ENCODE measurements at places on chromosomes 11 and 22.
A peak's percentile ranks its signal among the peaks of the same experiment; 100 is the strongest.

DNA sequence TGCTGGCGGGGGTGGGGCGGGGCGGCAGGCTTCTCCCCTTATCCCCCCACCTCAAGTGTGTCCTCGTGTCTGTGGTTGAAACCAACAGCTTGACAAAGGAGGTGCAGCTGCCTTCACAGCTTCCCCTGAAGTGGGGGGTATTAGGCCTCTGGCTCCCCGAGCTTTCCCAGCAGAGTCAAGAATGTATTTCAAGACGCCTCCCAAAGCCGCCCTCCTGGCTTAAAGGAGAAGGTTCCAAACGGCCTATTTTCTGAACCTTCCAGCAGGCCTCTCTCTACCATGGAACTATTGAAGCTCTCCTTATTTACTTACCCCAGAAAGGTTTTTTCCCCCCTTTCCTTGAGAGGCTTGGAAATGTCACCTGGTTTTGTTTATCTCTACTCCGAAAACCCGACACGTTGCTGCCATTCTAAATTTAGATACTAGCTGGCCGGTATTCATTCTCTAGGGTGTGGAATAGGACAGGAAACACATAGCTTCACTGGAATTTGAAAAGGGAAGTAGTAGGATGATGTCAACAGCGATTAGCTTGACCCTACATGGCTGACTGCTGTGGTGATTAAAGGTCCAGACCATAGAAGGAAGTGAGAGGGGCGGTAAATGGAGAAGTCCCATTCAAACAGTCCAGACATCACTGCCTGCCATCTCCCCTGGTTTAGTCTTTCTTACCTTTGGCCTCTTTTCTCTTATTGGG is 671 bp upstream of the PICALM start:
- DNase-seq, result no peak

DNA sequence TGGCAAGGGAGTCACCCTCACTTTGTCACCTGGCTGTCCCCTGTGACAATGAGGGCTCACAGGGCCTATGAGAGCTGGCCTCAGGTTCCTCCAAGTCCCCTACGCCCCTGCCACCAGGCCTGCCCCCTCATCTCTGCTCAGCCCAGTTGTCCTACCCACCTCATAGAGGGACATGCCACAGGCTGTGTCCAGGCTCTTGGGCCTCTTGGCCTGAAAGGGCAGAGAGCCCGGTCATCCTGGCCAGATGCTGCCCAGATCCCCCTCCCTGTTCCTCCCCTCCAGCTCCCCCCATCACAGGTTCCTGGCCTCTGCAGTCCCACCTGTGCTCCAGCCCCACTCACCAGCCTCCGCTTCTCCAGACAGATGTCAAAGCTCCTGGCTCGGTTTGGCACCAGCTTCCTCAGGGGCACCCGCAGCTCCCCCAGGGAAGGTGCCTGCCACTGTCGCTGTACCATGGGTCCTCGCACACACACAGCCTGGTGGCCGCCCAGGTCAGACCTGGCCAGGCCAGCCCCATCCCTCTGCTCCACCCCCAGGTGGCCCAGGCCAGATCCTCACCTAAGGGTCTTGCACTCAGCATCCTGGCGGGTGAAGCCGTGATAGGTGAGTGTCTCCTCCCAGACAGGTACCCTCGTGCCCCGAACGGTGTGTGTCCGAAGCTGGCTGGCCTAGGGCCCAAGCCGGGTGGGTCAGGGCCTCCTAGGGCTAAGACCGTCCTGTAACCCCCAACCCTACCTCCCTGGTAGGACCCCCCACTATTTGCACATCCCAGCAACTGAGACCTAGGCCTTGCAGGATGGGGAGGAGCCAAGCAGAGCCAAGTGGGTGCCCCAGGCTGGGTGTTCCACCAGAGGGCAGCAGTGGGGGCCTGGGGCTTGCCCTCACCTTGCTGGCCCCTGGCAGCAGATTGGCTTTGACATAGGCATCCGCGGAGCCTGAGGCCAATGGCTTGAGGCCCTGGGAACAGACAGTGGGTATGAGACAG is 8.3 kb downstream of the NDUFV1 start:
- DNase-seq, result peak; percentile 34

- no peak for DNase-seq
Observed at GRCh38 chr11:84855508-84856245, 771.5 kb downstream of the DLG2 start.

- no peak for DNase-seq
Observed at GRCh38 chr22:24466716-24467328, 28.3 kb upstream of the UPB1 start.

DNA sequence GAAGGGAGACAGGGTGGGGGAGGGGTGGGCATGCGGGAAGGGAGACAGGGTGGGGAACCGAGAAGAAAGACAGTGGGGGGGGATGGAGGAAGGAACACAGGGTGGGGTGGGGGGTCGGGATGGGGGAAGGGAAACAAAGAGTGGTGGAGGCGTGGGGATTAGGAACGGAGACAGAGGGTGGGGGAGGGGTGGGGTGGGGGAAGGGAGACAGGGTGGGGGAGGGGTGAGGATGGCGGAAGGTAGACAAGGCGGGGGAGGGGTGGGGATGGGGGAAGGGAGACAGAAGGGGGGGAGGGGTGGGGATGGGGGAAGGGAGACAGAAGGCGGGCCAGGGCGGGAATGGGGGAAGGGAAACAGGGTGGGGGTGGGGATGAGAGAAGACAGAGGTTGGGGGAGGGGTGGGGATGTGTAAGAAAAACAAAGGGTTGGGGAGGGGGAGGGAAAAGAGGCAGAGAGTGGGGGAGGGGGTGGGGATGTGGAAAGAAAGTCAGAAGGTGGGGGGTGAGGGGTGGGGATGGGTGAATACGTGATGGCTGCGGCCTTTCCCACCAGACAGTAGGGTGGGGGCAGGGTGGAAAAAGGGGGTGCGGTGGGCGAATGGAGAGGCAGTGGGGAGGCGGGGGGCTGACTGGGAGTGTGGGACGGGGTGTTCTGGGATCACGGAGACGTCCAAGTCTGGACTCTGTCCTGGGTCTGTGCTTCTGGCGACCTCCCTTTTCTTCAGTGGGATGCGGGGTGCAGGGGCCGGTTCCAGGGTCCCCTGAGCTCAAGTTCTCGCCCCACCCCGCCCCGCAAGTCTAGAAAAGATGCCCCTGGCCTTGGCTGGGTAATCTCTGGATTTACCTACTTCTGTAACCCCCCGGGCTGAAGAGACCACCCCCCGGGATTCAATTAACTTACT is 744 bp downstream of the PRAME start:
- no peak for DNase-seq

DNA sequence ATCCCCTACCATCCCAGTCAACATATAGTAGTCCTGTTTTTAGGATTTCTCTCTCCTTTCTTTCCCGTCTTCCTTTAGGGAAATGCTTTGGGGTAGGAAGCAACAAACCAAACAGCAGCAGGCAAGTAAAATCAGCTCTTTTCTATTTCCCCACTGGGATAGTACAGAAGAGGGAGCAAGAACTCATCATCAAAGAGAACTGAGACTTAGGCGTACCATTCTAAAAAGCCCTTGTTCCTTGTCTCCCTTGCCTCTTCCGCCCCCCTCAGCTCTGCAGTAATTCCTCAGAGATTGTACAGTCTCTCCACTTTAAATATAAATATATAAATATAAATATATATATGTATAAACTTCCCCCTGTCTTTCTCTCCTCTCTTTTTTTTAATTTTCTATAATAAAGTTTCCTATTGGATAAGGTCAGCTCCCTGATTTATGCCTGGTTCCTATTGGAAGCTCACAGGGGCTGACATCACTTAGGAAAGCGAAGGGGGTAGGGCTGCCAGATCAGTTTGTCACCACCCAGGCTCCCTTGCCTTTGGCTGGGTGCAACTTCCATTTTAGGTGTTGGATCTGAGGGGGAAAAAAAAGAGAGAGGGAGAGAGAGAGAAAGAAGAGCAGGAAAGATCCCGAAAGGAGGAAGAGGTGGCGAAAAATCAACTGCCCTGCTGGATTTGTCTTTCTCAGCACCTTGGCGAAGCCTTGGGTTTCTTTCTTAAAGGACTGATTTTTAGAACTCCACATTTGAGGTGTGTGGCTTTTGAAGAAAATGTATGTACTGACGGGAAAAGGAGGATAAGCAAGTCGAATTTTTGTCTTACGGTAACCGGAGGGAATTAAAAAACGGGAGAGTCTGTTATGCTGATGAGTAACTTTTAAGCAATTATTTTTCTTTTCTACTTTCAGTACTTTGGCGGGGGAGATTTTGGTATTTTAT is at the start of gene CTNND1:
Gene CTNND1 (plus strand): TSS at position 502 of the 934 bp plus-strand sequence. CDS start 29,677 bp downstream, outside the sequence.
- no peak for DNase-seq

- no peak for DNase-seq
Observed at GRCh38 chr22:28736301-28737155, 5.1 kb downstream of the CHEK2 start.

- no peak for DNase-seq
Observed at GRCh38 chr11:110522471-110522870, 92.7 kb downstream of the FDX1 start.

GRCh38 chr11:102791271-102792036 is 6.5 kb downstream of the MMP1 start:
- no peak for DNase-seq

DNA sequence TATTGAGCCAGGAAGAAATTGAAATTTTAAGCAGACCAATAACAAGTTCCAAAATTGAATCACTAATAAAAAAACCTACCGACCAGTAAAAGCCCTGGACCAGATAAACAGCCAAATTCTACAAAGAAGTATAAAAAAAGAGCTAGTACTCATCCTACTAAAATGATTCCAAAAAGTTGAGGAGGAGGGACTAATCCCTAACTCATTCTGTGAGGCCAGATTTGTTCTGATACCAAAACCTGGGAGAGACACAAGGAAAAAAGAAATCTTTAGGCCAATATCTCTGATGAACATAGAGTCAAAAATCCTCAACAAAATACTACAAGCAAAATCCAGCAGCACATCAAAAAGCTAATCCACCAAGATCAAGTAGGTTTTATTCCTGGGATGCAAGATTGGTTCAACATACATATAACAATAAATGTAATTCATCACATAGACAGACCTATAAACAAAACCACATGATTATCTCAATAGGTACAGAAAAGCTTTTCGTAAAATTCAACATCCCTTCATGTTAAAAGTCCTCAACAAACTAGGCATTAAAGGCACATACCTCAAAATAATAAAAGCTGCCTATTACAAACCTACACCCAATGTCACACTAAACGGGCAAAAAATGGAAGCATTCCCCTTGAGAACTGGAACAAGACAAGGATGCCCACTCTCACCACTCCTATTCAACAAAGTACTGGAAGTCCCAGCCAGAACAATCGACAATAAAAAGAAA is 13.1 kb downstream of the OR52A5 start:
- no peak for DNase-seq

DNA sequence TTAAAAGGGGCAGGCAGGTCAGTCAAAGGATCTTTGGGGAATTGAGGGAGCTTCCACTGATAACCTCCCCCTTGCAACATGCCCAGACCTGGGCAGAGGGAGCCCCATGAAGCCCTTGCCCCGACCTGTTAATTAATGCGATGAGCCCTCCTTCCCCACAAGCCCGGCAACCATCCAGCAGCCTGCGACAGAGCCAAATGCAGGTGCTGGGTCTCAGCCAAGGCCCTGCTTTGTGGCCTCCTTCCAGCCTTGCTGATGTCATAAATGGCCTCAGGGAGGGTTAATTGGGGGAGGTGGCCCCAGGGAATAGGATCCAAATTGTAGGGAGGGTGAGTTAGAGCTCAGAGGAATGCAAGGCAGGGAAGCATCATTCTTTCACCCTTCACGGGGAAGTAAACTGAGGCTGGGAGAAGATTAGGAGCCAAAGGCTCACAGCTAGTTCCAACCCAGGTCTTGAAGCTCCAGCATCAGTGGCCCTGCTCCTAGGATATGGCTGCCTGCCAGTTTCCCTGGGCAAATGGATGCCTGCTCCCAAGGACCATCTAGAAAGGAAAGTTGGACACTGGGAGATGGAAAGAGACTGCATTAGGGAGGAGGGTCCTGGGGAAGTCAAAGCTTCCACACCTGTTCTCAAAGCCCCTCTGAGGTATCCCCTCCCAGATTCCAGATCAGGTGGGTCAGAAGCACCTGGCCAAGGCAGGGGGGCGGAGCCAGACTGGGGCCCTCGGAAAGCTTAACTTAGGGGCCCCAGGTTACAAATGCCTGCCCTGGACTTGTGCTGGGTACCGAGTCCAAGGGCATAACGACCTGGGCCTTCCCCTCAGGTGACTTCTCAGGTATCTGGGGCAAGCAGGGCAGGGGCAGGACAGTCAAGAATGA is 34.1 kb downstream of the LMO1 start:
- no peak for DNase-seq

DNA sequence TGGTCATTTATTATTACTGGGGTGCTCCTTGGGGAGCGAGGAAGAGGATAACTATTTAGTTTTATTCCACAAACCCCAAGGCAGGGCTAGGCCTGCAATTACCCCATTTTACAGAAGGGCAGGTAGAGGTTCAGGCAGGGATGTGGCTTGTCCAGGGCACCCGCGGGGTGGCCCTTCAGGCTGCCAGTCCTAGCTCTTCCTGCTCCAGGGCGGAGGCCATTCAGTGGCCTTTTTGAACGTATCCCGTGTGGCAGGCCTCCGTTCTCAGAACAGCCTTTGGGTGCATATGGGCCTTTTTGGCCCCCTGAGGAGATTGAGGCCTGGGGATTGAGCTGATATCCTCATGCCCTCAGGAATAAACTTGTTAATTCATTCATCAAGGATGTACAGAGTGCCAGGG is 66.2 kb downstream of the MPPED1 start:
- no peak for DNase-seq

DNA sequence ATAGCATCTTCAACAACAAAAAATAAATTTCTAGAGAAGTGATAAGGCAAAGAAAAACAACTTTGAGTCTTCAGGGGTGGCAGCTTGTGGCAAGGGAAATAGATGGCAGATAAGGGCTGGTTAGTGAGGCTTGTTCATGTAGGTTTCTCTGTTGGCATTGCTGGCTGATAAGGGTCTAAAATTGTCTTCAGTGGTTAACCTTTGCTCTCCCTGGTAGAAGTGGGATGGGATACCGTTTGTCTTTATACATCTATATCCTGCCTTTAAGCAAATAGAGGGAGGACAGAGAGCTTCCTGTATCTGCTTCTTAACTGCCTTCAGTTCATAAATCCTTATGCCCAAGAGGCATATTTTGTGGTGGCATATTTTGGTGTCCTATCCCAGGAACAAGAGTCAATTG is 57.1 kb downstream of the TRAF6 start:
- no peak for DNase-seq

DNA sequence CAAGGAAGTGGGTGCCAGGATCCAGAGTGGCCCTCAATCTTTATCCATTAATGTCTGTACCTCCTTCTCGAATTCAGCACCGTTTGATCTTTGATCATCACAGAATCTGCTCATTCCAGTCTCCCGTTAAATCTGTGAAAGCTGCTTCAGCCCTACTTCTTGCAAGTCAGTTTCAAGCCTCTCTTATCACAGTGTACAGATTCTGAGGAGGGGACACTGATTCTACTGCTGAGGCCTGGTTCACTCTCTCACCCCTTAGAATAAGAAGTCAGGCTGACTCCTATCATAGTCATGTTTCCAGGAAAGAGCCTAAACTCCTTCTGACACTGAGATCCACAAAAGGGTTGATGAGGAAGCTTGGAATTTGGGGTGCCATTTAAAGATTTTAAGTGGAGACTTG is 39.0 kb downstream of the MAML2 start:
- DNase-seq, result no peak

All from stimulated activated CD4-positive, alpha-beta T cell treated with anti-CD3 and anti-CD28 coated beads, Interleukin-1b, Interleukin-23, amount 100 ng/mL, for 1 hour (primary cell).